Lower lobe of right lung (tissue), 2 donors: ENCODE measurements at places on chromosomes 3 and 15. TPM values are rescaled to one million over a fixed set of nuclear protein-coding genes. Genes with fewer than 3 reads are reported as not detected.

DNA sequence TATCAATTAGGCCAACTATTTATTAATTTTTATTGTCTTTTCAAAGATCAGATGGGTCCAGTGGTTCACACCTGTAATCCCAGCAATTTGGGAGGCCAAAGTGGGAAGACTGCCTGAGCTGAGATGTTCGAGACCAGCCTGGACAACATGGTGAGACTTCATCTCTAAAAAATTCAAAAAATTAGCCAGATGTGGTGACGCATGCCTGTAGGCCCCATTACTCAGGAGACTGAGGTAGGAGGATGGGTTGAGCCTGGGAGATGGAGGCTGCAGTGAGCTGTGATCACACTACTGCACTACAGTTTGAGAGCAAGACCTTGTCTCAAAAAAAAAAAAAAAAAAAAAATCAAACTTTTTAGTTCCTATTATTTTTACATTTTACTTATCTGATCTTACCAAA is 8.2 kb downstream of the AP3S2 start:
- no peak for DNase-seq

- DNase-seq: no peak
These were observed 115.2 kb downstream of the GABRG3 start for GRCh38 chr15:27086149-27086548.

DNA sequence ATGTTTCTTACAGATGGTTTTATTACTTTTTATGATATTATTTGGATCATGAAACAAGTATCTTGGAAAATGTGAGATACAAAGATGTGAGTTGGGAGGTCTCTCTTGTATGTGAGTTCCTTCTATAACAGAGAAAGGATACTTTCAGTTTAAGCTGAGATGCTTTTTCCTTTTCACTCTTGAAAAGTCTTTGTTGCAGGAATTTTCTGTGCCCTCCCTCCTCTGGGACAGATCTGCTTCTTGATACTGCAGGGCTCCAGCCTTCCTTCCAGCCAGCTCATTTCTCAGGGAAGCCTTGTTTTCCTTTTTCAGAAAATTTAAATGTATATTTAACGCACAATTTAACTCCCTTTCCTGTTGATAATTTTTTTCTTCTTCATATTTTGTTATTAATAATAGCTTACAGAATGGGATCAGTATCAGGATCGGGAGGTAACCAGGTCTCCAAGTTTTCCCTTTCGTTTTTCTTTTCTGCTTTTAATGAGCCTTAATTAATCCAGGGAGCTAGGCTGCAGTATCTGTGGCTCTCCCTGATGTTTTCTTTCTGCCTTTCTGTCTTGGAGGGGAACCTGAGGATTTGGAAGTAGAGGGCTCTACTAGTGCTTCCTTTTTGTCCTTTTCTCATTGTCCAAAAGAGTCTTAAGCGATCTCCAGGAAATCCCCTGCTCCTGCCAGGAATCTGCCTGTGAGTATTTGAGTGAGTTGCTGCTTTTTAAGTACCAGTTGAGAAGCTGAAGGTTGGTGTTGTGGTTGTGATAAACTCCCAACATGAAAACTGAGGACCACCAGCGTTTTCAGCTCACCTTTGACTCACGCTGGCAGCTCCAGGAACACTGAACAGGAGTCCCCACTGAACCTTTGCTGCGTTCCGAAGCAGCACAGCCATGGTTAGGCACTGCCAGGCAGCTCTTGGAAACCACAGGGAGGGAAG is 105.7 kb downstream of the IGF1R start:
- no peak for DNase-seq

DNA sequence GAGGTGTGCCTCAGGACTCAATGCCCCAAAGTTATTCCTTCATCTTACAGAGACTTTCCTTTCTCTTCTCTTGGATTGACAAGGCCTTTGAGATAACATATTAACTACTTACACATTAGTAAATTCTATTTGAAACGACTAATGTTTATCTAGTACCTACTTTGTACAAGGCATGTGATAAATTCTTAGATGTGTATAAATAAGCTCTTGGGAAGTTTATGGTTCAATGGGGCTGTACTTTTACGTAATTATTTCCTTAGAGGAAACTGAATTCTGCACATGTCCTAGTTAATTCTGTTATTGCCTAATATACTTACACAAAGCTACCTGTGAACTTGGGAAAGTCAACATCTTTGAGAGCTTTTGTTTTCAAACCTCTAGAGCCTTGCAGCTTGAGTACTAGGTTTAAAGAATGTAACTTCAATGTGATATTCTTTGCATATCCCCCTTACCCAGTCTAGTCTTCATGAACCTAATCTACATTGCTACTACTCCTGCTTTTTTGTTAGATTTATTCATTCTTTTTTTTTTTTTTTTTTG is 58.5 kb upstream of the RAP2B start:
- no peak for DNase-seq

- no peak for DNase-seq
These were observed 311.4 kb downstream of the TBC1D5 start for GRCh38 chr3:17431004-17431403.

DNA sequence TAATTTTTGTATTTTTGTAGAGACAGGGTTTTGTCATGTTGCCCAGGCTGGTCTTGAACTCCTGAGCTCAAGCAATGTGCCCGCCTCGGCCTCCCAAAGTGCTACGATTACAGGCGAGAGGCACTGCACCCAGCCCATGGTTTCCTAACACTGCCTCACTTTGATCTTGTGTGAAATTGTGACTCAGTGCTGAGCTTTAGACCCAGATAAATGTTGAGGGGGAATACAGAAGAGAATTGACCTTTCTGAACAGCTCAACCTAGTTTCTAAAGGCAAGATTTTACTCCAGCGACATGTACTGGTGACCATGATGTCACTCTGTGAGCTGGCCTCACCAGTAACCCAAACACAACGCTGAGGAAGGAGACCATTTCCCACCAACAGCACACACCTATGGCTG is 73.5 kb downstream of the ATP1B3 start:
- no peak for DNase-seq

DNA sequence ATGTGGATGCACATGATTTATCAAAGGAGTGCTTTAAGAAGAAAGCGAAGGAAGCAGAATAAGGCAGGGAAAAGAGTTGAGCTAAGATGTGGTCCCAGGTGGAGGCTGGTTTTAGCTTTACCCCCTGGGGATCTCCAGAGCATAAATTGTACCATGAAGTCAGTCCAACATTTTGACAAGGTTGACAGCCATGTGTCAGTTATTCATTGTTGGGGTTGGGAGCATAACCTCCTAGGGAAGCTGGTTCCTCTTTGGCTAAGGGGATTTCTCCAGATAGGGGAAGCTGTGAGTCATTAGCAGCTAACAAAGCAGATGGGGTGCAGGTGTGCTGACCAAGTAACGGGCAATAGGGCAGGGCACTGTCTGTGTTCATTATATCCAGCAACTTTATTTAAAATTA is 123.7 kb upstream of the IGSF10 start:
- no peak for DNase-seq

GRCh38 chr3:174202561-174202960 is 656.6 kb upstream of the NAALADL2 start:
- DNase-seq: no peak

DNA sequence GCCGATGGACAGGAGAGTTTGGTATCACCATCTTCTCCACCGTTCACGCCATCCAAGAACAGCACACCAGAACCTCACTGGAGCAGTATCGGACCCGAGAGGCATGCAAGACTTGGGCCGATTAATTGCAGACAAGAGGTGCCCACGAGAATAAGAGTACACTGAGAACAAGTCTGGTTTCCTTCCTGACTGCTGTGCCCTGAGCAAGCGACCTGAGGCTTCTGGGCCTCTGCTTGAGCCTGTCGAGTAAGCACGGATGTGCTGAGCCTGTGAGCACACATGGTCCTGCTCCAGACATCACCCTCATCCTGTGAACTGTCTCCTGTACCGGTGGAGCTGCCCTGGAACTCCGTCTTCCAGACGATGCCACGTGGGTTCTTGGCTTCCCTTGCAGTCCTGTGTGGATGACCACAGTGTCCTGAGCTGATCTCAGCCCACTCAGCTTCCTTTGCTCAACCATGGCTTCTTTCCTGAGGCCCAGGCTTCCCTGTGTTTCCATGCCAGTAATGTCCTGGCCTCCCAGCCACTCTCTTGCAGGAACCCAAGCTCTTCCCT is 34.3 kb upstream of the SNRPA1 start:
- DNase-seq: no peak

- DNase-seq: no peak
These were observed 117.8 kb downstream of the NR1D2 start for GRCh38 chr3:24062916-24063315.

DNA sequence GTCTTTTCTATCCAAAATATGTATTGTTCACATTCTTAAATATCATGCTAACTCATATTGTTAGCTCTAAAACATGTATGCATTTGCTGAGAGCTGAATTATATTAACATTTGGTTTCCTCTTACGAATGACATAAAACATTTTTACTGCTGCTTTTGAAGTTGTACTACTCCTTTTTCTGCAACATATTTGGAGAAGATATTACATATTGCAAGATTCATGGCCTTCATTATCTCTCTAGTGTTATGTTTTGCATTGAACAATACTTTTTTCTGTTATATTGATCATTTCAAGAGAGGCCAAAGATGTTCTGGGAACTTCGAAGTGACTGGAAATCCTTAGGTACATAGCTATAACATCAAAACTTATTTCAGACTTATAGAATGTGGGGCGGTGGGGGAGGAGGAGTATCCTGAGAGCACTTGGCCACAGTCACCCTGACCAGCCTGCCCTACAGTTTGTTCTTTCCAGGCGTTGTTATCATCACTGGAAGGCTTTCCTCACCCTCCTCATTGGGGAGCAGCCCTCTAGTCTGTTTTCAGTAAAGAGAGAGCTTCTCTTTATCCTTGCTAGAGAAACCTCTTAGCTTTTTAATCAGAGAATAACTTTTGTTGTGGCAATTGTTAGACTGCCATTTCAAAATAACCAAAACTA is 868.6 kb downstream of the OTOL1 start:
- DNase-seq: no peak

DNA sequence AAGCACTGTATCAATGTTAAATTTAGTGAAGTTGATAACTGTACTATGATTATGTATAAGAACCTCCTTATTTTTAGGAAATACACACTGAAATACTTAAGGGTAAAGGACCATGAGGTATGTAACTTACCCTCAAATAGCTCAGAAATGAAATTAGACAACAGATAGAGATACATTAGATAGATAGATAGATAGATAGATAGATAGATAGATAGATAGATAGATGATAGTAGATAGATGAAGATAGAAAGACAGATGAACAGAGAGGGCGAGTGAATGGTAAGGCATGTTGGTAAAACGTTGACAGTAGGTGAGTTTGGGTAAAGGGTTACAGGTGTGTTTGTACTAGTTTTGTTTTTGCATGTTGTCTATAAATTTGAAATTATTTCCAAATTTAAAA is 38.0 kb upstream of the ACAN start:
- DNase-seq: no peak

- DNase-seq: no peak
These were observed 136.0 kb downstream of the HCN4 start for GRCh38 chr15:73232776-73233175.

DNA sequence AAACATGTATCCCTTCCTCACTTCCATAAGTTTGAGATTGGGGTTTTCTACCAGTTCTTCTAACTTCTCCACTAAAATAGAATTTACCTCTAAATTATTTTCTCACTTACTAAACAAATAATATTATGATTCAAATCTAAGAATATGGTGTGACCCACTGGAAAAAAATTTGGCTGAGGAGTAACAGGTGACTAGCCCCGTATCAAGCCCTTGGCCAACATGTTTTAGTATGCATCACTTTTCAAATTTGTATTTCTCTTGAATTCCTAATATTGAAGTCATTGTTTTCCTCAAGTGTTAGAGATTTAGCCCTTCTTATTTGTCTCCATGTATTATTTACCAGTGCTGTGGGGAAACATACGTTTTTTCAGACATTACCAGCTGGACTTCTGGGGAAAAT is 759.4 kb downstream of the NSUN3 start:
- DNase-seq: no peak

- no peak for DNase-seq
These were observed 46.3 kb downstream of the GPR171 start for GRCh38 chr3:151156618-151157216.

- DNase-seq: no peak
These were observed 51.5 kb upstream of the NMNAT3 start for GRCh38 chr3:139729300-139729699.

- peak; percentile 10 for DNase-seq
These were observed 75.4 kb downstream of the CPN2 start for GRCh38 chr3:194275721-194276120.

DNA sequence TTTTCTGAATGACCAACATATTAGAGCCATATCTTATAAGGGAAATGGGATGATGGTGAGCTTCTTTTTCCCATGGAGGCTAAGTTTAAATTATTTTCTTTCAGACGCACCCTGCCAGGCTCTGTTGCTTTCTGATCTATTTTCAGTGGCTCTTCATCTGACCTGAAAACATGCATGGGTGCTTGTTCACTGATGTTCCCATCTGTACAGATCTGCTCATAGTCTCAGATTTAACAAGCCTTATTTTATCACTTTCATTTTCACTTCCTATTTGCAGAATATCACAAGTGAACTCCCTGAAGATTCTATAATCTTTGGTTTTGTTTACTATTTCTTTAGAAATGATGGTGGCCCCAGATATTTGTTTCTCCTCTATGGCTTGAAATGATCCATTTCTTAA is 31.1 kb upstream of the SUCLG2 start:
- DNase-seq: no peak

DNA sequence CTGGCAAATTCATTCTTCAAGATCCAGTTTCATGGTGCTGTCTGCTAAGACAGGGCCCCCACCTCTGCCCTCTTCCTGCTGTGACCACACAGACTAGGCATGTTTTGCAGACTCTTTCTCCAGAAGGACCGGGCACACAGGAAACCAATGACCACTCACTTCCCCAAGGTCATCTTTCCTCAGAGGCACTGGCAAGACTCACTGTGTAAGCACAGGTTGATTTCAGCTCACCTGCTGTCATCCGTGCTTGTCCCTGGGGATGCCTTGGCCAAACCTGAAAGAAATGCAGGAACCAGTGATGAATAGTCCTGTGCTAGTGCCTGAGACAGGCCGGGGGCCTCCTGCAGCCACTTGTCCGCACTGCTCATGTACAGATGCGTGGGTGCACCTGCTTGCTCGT is 33.5 kb downstream of the ALS2CL start:
- DNase-seq: no peak

GRCh38 chr3:190272747-190273146 is 49.5 kb downstream of the CLDN1 start:
- DNase-seq: no peak

DNA sequence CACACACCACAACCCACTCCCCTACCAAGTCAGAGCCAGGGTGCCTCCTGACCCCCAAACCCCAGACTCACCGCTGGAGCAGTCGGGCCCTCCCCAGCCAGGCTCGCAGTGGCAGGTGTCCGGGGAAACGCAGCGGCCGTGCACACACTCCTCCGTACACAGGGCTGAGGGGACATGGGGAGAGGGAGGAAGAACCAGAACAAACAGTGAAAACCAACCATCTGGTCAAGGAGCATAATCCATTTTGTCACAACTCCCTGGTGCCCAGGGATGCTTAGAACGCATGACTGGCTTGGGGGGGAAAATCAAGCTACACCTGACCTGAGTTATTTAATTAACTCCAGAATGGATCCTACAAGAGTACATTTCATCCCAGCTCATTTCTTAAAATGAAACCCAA is 159.2 kb downstream of the MEGF11 start:
- no peak for DNase-seq

GRCh38 chr3:186523022-186523421 is 21.2 kb downstream of the CRYGS start:
- no peak for DNase-seq

Gene LMCD1
- total RNA-seq: 93.6 TPM

Gene ADAM10
- total RNA-seq: 166 TPM

Gene ALDH1A2
- total RNA-seq: 49.4 TPM

Gene ALPK3
- 14.0 TPM for total RNA-seq

Gene A4GNT
- total RNA-seq: 0.41 TPM

Gene RAB6B
- 5.5 TPM for total RNA-seq

Gene MAPKAPK3
- total RNA-seq: 68.6 TPM

Gene AADACL2
- total RNA-seq: 0.21 TPM

Gene ARPIN
- 30.9 TPM for total RNA-seq
